Liver (tissue), 10 donors: ENCODE measurements at places on chromosomes 11 and 22. TPM values are rescaled to one million over a fixed set of nuclear protein-coding genes. Genes with fewer than 3 reads are reported as not detected.

DNA sequence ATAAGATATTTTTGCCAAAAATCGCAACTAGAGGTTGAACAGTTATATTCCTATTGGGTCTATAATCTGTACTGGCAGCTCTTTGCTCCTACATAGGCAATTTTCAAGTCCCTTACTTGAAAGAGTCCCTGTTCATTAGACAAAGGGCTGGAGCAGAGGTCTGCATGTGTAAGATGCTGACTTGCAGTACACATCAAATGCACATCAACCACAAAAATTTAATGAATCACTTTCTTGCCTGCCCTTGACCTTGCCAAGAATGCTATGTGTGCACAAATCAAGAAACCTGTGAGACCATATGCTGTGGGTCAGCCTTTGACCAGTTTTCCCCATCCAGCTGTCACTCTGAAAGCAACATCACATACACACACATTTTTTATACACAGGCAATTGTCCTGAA, 661.5 kb downstream of the LRRC4C start:
- no peak for DNase-seq

- DNase-seq, result no peak
These were observed 50.5 kb upstream of the LRRC55 start for GRCh38 chr11:57131080-57131790.

DNA sequence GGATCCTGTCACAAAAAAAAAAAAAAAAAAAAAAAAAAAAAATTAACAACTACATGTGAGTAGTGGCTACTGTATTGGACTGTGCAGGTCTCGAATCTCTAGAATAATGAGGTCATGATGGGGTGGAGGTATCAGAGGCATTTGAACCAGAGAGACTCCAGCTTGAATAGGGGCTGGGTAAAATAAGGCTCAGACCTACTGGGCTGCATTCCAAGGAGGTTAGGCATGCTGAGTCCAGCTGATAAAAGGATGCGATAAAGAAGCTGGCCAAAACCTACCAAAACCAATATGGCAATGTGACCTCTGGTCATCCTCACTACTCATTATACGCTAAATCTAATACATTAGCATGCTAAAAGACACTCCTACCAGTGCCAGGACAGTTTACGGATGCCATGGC, 5.9 kb upstream of the PACSIN3 start:
- no peak for DNase-seq

Gene APOA4
- total RNA-seq, result 171 TPM

Gene TST
- total RNA-seq, result 212 TPM
